ENCODE measurements at places on chromosomes 2 and 18.

- DNase-seq: no peak
These were observed 517.8 kb upstream of the DSEL start for GRCh38 chr18:68034296-68034695.

DNA sequence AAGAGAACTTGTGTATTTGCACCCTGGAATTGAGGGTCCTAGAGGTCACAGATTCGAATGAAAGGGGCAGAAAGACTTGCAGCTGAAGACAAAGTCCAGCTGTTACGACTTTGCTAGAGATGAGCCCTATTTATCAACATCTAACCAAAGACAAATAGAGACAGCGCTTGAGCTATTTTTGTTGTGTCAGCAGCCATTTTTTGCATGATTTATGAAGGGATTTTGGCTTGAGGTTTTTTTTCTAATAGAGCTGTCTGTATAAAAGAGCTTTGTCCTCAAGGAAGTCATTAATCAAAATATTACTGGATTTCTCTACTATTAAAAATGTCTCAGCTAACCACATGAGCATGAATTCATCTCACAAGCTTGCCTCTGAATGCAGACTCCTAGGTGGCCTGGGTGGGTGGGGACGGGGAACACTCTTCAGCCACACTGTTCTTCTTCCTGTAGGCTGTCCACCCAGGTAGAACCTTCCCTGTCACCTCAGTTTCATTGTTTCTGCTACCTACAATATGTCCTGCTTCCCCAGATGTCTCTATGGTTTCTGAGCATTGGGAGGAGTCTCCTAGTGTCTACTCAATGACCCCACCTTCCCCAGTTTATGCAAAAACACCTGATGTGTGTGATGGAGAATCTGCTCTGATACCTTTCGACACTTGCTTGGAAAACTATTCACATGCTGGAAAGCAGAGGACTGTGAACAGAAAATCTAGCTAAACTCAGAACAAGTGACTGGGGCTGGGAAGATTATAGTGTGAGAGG is 7.2 kb upstream of the CD226 start:
- no peak for DNase-seq

GRCh38 chr2:100262555-100263320 is 59.6 kb downstream of the LONRF2 start:
- no peak for DNase-seq

DNA sequence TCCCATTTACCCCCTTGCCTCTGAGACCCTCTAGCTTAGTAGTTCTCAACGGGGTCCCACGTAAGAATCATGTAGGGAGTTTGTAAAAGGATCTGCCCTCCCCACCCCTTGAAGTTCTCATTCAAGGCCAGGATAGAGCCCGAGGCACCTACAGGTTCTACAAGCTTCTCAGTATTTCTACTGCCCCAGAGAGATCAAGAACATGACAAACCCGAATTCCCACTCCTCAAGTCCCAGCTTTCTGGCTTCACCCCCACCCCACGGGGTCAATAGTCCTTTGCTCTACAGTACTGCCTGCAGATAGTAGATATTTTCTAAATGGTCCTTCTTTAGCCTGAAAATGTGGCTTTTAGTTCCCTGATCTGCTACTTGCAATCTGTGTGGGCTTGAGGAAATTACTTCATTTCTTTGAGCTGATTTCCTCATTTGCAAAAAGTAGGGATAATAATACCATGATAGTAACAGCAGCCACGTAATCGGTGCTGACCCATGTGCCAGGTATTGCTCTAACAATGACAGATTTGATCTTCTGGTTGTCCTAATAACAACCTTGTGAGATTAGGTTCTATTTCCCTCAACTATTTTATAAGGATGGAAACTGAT is 7.1 kb downstream of the CIB4 start:
- no peak for DNase-seq

- no peak for DNase-seq
These were observed 405.9 kb downstream of the XIRP2 start for GRCh38 chr2:167293943-167294775.

- no peak for DNase-seq
These were observed 110.5 kb upstream of the NYAP2 start for GRCh38 chr2:225288986-225289385.

GRCh38 chr2:211737282-211737681 is 801.3 kb downstream of the ERBB4 start:
- no peak for DNase-seq

DNA sequence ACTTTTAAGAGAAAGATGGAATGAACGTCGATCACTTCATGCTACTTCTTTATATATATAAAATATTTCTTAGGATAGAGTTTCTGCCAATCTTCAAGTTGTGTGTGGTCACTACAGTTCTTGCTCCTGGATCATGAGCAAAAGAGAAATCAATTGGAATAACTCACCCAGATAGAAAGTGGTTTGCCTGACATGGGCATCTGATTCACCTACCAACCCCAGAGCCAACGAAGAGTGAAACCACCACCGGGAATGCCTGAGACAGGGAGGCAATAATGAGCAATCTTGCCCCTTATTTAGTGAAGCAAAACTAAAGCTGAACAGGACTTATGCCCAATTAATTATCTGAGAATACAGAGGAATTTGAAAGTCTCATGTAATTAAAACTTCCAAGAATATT is 250.2 kb upstream of the REG3G start:
- DNase-seq: no peak

DNA sequence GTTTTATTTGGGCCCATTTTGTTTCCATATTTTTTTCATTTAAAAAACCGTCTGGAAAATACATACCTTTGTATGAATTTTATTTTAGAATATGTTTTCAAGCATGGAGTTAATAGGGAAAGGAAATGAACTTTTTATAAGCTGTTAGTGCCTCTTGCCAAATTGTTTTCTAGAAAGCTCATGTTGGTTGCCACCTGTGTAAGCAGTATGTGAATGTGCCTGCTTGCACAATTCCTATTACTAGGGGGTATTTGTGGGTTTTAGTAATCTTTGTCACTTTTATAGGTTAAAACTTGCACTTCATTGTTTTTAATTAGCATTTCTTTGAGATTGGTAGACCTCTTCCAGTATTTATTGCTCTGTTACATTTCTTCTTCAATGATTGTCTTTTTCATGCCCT is 107.3 kb downstream of the TANC1 start:
- DNase-seq: no peak

DNA sequence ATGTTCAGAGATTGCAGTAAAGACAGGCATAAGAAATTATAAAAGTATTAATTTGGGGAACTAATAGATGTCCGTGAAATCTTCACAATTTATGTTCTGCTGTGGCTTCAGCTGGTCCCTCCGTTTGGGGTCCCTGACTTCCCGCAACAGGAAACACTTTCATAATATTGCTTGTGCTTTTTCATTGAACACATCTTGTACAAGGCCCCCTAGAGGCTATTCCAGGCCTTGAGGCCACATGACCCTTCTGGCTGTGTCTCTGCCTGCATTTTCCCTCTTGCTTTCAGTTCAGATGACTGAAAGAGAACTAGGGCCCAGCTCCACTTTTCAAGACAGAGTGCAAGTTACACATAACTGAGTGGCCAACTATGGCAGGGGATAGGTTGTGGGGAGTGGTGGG is 164.1 kb downstream of the TMEM247 start:
- no peak for DNase-seq

GRCh38 chr18:11927497-11927896 is 19.4 kb upstream of the MPPE1 start:
- DNase-seq: no peak

- DNase-seq: no peak
These were observed 677 bp downstream of the GAD1 start for GRCh38 chr2:170817093-170818035.

DNA sequence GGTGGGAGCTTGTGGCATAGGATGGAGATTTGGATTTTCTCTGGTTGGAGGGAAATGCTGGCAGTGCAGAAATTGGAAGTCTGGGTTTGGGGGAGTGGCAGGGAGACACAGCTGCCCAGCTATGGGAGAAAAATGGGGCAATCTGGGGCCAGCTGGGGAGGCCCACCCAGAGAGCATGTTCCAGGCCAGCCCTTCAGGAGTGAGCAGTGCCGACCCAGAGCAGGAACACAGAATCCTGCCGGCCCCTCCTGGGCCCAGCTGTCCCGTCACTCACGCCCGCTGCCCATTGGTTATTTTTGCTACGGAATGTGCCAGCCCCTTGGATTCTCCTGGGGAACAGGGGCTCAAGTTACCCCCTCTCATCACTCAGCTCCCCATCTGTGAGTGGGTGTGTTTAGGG is 4.9 kb downstream of the SPEG start:
- no peak for DNase-seq

DNA sequence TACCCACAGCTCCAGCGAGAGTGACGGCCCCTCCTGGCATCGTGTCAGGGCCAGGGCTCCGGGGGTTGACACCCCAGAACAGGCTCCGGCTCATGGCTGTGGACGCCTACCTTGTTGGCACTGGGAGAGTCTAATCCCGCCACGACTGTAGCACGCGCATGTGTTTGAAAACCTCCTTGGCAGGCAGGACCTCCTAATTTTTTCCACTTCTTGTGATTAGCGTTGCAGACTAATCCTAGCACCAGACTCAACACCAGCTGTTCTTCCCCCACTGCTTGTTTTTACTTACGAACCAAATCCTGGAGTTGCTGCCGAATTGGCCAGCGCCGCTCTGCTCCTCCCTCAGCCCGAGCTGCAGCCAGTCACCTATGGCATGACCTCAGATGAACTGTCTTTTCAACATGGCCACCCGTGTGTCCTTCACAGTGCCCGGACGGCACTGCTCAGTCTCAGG is 110.7 kb downstream of the KLHL29 start:
- DNase-seq: no peak

GRCh38 chr2:177748360-177748759 is 324.2 kb downstream of the PDE11A start:
- DNase-seq: no peak

- DNase-seq: no peak
These were observed 292.6 kb downstream of the SETBP1 start for GRCh38 chr18:44973282-44973681.

DNA sequence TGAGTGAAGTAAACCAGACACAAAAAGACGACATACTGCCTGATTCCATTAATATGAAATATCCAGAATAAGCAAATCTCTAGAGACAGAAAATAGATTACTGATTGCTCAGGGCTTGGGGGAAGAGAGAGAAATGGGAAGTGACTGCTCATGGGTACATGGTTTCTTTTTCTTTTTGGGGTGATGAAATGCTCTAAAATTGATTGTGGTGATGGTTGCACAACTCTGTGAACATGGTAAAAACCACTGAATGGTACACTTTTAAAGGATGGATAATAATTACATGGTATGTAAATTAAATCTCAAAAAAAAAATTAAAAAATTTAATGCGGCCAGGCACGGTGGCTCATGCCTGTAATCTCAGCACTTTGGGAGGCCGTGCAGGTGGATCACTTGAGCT is 39.3 kb downstream of the RPL31 start:
- no peak for DNase-seq

DNA sequence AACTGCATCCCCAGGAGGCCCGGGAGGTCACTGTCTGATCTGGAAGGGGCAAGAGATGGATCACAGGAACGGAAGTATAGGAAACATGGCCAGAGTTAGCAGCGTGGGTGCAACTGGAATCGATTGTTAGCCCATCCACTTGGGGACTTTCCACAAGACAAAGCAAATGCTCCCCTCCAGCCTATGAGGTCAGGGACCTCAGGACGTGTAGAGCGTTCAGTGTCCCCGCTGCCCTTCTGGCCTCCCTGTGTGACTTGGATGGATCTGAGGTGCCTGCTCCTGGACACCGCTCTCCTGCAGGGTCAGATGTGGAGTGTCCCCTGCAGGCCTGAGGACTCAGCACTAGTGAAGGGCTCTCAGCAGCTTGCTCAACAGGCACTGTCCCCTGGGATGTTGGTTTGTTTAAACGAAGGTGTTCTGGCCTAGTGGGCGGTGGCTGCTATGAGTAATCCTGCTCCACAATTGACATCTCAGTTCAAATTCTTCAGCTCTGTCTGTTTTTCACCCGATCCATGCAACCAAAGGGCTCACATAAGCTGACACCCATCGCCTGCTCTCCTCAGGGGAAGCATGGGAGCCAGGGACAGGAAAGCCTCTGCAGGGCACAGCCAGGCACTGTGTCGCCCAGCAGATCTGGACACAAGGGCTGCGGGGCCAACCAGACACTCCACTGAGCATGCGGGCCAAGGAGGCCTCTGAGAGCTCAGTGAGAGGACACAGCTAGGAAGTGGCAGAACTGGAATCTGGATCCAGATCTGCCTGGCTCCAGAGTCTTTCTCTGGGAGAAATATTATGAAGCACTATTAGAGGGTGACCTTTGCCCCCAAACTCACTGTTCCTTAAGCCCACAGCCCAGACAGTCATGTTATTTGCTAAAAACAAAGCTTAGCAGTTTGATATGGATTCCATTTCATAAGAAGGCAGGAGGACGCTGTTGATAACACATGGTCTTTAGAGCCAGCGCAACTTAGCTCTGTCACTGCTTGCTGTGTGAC is 78.5 kb downstream of the RHOB start:
- DNase-seq: peak; percentile 20

DNA sequence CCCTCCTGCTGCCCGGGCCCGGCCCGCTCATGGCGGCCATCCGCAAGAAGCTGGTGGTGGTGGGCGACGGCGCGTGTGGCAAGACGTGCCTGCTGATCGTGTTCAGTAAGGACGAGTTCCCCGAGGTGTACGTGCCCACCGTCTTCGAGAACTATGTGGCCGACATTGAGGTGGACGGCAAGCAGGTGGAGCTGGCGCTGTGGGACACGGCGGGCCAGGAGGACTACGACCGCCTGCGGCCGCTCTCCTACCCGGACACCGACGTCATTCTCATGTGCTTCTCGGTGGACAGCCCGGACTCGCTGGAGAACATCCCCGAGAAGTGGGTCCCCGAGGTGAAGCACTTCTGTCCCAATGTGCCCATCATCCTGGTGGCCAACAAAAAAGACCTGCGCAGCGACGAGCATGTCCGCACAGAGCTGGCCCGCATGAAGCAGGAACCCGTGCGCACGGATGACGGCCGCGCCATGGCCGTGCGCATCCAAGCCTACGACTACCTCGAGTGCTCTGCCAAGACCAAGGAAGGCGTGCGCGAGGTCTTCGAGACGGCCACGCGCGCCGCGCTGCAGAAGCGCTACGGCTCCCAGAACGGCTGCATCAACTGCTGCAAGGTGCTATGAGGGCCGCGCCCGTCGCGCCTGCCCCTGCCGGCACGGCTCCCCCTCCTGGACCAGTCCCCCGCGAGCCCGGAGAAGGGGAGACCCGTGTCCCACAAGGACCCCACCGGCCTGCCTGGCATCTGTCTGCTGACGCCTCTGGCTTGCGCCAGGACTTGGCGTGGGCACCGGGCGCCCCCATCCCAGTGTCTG is 767 bp downstream of the RHOB start:
- no peak for DNase-seq

GRCh38 chr2:68767031-68767961 is 32.7 kb downstream of the ARHGAP25 start:
- DNase-seq: no peak

GRCh38 chr2:12300927-12301326 is 415.8 kb upstream of the TRIB2 start:
- DNase-seq: no peak
